HS-5 (cell line): ENCODE measurements at places on chromosomes 6 and 20.

DNA sequence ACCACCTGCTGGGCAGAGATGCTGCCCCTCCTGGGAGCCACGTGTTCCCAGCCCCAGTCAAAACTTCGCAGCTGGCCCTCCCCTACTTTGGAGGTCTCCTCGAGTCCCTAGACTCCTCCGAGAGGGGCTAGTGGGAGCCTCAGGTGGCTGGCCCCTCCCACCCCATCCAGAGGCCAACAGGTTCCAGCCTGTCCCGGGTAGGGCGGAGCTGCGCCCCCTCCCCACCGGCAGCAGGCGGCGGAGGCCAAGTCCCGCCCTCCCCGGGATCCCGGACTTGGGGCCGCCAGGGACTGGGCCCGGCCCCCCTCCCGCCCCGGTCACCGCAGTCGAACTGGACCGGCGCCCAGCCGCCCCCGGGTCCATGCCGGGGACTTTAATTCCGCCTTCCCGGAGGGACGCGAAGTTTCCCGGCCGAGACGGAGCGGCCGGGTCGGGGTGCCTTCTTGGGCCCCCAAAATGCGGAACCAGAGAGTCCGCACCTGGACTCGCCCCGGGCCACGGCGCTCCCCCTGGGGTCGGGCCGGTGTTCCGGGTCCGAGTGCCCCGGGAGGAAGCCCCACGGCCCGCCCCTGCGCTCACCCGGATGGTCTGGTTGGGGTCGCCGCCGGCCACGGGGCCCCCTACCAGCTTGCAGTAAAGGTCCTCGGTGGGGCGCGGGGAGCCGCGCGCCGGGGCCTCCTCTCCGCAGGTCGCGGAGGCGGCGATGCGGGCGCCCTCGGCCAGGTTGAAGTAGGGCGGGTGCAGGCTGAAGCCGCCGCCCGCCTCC is 559 bp downstream of the LAMA5 start:
- no peak for DNase-seq

DNA sequence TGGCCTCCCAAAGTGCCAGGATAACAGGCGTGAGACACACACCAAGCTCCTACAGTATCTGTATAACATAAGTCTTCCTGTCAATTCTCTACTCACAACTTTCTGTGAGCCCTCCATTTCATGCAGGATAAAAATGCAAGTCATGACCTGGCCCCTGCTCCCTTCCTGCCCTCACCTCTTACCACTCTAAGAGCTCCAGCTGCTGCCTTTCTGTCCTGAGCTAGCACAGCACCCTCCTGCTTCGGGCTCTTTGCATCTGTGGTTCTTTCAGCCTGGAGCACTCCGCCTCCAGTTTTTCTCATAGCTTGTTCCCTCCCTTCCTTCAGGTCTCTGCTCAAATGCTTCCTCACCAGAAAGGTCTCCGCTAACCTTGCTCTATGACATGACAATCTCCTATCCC is 23.7 kb upstream of the TRPC4AP start:
- no peak for DNase-seq

GRCh38 chr6:137191670-137192069 is 18.2 kb upstream of the IL22RA2 start:
- DNase-seq = no peak

DNA sequence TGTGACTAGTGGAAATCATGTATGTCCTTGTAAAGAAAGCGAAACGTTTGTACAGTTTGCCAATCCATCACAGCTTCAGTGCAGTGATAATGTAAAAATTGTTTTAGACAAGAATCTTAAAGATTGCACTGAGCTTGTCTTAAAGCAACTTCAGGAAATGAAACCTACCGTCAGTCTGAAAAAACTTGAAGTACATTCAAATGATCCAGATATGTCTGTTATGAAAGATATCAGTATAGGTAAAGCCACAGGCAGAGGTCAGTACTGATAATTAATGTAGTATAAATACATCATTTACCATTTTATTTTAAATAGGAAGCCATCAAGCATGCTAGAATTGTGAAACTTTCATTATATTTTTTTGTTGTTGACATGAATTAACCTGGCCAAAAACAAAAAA is 60.9 kb upstream of the SMIM8 start:
- no peak for DNase-seq

DNA sequence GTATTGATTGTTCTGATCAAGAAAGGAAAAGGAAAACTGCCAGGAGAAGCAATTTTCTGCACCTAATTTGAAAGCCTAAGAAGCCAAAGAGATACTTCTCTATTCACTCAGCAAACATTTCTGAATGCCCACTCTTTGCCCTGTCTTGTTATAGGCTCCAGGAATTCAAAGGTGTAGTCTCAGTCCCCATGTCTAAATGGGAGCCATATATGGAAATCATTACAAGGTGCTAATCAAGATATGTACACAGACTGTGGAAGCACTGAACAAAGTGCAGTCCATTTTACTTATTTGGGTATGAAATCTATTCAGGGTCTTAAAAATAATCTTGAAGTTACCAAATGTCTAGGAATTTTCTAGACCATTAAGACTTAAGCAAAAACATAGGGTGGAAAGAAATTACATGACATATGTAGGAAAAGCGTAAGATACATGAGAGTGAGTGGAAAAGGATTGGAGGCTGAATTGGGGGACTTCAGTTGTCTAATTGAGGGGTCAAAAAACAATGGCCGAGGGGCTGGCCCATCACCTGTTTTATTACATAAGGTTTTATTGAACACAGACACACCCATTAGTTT is 39.0 kb upstream of the ASCC3 start:
- no peak for DNase-seq

DNA sequence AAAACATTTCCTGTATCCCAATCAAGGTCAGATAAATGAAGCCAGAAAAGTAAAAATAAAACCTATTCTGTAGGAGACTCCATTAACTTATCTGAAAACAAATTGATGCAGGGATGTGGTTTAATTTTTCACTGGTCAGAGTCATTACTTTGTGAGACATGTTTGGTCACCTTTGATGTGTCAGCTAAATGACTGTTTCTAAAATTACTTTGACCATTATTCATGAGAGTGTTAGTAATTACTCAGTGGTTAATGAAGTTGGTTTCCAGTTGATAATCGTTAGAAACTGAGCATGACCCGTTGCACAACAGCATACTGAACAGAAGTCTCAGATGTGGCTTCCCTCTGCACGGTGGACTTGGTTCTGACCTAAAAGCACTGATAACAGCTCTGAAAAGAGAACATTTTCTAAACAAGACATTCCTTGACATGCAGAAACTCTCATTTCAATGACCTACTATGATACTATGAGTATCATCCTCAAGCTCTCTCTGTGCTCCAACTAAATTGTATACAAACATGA is 410.5 kb upstream of the RNF217 start:
- no peak for DNase-seq

GRCh38 chr6:144416773-144417172 is 131.6 kb downstream of the UTRN start:
- DNase-seq = no peak

GRCh38 chr6:69792292-69792691 is 4.5 kb downstream of the LMBRD1 start:
- DNase-seq = no peak

GRCh38 chr6:45643126-45643525 is 265.4 kb upstream of the SUPT3H start:
- no peak for DNase-seq

GRCh38 chr20:8535403-8536261 is 403.6 kb downstream of the PLCB1 start:
- no peak for DNase-seq

DNA sequence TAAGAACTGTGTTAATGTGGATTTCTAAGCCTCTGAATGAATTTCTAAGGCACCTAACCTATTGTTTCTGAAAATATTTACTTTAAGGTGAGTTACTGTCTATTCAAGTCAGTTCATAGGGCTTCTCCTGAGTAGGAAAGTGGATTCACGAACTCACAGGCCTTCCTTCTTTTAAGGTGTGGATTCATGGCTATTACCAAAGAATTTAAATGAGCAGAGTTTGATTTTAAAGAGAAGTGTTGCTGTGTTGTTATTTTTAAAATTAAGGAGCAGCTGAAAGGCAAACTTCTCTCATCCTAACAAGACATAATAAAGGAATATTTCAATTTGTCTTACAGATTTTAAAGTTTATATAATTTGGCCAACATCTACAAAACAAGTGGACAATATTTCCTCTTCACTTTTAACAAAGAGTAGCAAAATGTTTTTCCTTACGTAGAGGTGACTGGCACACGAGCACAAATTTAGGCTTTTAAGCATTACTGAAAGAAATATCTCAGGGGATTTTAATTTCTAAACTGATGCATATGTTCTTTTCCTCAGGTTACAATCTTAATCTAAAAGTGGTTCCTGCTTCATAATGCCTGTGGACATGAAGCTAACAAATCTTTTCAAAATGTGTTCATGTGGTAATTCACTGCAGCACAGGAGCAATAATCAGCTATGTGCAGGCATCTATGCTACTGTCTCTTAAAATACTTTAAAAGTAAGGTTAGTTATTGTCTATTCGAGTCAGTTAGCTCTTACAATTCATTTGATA is 602 bp upstream of the TSPYL4 start:
- no peak for DNase-seq

DNA sequence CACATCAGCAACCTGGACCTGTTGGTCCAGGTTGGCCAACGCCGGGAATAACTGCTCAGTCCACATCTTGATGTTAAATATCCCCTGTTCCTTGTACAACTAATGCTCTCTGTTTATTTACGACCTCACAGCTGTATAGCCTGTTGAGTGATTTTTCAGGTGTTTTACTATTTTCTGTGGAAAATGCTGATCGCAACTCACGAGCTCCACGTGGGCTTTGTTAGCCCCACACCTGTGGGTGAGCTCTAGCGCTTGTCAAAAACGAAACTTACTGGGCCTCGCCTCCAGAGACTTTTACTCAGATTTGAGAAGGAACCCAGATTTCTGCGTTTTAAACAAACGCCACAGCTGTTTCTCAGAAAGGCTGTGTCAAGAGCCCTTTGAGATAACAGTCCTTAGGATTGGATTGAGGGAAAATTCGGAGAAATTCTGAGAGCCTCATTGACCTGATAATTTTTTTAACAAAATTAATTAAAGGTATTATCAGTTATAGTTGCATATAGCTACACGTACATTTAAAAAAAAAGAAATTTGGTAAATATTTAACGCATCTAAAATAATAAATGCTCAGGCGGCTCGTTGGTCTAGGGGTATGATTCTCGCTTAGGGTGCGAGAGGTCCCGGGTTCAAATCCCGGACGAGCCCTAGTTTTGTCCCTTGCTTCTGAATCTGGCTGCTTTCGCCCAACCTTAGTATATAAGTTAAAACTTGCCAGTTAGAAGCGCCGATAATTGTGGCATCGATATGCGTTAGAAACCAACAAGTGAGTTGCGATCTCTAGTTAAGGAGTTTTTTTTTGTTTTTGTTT is 16.7 kb downstream of the HMGN4 start:
- DNase-seq = peak; percentile 68
